Activated T-helper 1 cell treated with Interleukin-2 at 50 U/mL for 16 hours (primary cell): ENCODE measurements at places on chromosomes 4 and X.
A peak's percentile ranks its signal among the peaks of the same experiment; 100 is the strongest.

GRCh38 chr4:164956766-164957643 lies 20.5 kb downstream of the TRIM61 start:
- DNase-seq: peak; percentile 66

- DNase-seq: no peak
These were observed 1002.5 kb upstream of the INTU start for GRCh38 chr4:126630230-126630629.

GRCh38 chr4:145779319-145779801 lies 99.4 kb downstream of the C4orf51 start:
- no peak for DNase-seq

DNA sequence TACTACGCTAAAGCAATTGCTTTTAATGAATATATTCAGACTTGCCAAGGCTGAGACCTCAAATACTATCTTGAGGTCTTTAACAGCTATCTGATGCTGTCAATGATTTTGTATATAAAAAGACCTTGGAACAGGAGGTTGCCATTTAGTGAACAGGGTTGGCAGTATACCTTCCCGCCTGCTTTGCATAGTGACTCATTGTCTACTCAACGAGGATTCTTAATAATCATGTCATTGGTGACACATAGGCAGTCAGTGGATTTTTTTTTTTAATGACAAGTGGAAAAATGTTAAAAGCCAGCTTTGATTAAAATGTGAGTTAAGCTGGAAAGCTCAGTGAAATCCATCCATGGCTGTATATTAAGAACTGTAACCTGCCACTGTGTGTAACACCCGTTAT lies 164.0 kb downstream of the ASMT start:
- no peak for DNase-seq

- no peak for DNase-seq
These were observed 80.2 kb downstream of the CRMP1 start for GRCh38 chr4:5812506-5813229.
